Psoas muscle (tissue), 8 donors: ENCODE measurements at places on chromosomes 7 and 10. TPM values are rescaled to one million over a fixed set of nuclear protein-coding genes. Genes with fewer than 3 reads are reported as not detected.
A peak's percentile ranks its signal among the peaks of the same experiment; 100 is the strongest.

DNA sequence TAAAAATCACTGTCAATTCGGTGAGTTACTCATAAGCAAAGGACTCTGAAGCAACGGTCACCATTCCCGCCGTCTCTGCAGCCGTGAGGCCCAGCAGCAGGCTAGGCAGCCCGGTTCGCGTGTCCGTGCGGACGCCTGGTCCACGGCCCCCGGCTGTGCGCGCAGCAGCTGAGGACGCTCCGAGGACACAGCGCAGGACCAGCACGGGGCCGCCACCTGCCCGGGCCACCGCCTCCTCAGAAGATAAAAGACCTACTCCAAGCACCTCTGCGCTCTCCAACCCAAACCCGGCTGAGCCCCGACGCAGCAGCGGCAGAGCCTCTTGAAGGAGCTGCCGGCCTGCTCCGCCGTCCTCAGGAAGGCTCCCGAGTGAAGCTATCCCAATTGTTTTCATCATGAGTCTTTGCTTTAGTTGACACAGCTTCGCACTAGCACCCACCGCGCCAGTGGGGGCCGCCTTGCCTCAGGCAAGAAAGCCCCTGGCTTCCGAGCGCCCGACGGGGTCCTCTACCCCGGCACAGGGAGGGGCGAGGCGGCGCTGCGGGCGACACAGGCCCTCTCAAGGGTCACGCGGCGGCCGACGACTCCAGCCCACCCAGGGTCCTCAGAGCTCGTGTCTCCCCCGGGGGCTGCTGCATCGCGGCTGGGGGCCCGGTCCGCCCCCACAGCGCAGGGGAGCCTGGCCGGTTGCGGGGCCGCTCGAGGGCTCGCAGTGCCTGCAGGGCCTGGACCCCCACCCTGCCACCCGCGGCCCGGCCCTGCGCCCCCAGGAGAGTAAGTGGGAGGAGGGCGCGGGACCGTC lies 16.9 kb upstream of the GPR146 start:
- H3K27ac ChIP-seq = peak overlapping the region; percentile 81
- H3K36me3 ChIP-seq = no peaks in the 10 kb centered on the region
- H3K27me3 ChIP-seq = no peaks in the 10 kb centered on the region
- peak; percentile 32 for DNase-seq

DNA sequence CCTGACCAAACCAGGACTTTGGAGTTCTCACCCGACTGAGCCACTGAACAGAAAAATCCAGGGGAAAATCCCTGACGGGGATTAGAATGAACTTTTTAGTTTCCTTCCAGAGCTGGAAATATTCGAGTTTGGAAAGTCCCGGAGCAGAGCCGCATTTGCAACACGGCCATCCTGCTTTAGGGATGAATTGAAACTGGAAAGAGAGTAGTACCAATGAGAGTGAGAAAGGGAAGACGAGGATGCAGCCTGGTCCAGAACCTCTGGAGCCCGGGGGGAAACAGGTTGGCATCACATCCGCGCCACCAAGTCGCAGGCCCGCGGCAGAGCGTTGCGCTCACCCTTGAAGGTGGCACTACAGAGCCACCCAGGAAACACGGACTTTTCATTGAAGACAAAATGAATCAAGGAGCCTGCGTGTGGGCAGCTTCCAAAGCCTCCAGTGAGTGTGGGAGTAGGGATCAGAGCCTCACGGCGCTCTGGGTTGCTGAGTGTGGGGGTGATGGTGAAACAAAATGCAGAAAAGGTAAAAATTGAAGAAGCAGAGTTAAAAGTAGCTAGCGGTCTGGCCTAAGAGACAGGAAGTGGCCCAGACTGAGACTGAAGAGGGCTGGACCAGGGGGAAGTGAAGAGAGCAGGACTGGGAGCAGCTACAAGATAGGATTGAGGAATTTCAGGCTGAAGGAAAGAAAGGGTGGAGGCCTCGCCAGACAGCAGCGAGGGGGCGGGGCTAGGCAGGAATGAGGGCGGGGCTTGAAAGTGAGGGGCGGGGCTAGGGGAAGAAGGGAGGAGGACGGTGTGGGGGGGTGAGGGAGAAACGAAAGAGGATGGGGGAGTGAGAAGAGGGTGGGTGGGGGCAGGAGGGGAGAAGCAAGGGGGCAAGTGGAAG lies 1.8 kb downstream of the SMURF1 start:
- H3K4me3 ChIP-seq = peak overlapping the region; percentile 99
- H3K27ac ChIP-seq = peak overlapping the region; percentile 72
- H3K4me1 ChIP-seq = peaks cover 31% of the 10 kb centered on the region
- H3K27me3 ChIP-seq = no peaks in the 10 kb centered on the region

- H3K27ac ChIP-seq = no peak overlapping the region
- DNase-seq = no peak
- no peaks in the 10 kb centered on the region for H3K27me3 ChIP-seq
- peaks cover 15% of the 10 kb centered on the region for H3K4me1 ChIP-seq
- H3K4me3 ChIP-seq = no peak overlapping the region
Measured at GRCh38 chr10:110747609-110748464, 103.7 kb downstream of the RBM20 start.

GRCh38 chr7:73933091-73933490 lies 72.1 kb downstream of the TMEM270 start:
- no peaks in the 10 kb centered on the region for H3K4me1 ChIP-seq
- DNase-seq = no peak
- no peak overlapping the region for H3K4me3 ChIP-seq
- no peaks in the 10 kb centered on the region for H3K36me3 ChIP-seq
- no peaks in the 10 kb centered on the region for H3K27me3 ChIP-seq

- H3K27ac ChIP-seq = no peak overlapping the region
- no peaks in the 10 kb centered on the region for H3K4me1 ChIP-seq
Measured at GRCh38 chr10:12969951-12970350, 31.6 kb downstream of the CCDC3 start.

- no peak for DNase-seq
- no peaks in the 10 kb centered on the region for H3K27me3 ChIP-seq
- no peak overlapping the region for H3K4me3 ChIP-seq
- no peaks in the 10 kb centered on the region for H3K36me3 ChIP-seq
Measured at GRCh38 chr7:30817371-30817767, 46.2 kb downstream of the MINDY4 start.

DNA sequence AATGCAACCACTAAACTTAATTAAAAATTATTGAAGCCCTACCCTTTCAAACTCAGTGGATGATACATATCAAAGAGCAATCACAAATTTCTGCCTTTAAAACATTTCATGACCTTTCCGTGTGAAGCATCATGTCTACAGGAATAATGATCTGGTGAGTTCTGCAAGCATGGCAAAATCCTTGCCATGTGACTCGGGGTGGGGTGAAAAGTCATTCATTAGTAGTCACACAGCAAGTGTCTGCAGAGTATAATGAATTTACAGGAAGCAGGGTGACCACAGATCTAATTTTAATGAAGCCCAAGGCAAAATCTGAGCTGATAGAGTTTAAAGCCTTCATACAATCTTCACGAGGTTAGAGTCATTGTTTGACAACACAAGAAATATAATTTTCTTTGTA lies 351.9 kb downstream of the THSD7A start:
- no peak for DNase-seq
- no peaks in the 10 kb centered on the region for H3K27me3 ChIP-seq
- H3K4me1 ChIP-seq = no peaks in the 10 kb centered on the region
- H3K36me3 ChIP-seq = no peaks in the 10 kb centered on the region
- no peak overlapping the region for H3K27ac ChIP-seq

- no peak overlapping the region for H3K4me3 ChIP-seq
- no peaks in the 10 kb centered on the region for H3K36me3 ChIP-seq
- H3K27ac ChIP-seq = no peak overlapping the region
- H3K27me3 ChIP-seq = no peaks in the 10 kb centered on the region
- no peaks in the 10 kb centered on the region for H3K4me1 ChIP-seq
Measured at GRCh38 chr7:54906963-54907362, 111.9 kb upstream of the EGFR start.

DNA sequence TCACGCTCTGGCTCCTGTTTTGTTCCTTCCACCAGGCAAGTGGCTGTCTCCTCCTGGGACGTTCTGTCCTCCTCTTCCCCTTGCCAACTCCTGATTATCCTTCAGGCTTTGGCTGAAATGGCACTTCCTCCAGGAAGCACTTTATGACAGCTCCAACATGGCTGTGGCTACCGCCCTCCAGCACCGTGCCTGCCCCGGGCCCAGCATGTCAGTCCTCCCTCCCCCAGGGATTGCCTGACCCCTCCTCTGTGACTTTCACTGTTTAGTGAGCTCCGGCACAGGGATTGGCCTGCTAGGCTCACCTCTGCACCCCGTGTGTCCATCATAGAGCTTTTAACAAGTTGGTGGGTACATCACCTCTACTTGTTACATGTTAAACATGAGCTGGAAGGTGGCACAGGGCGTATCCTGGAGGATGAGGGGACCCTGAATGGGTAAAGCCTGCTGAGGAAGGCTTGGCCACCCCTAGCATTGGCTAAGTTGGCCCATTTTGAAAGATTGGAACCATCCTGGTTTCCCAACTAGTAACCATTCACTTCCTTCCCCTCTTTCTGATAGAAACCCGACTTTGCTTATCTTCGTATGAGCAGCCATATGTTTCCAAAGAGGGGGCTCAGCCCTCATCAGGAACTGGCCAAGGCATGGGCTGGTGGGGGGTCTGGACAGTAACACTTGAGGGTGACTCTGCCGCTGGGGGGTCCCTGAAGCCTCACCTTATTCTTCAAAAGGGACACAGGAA lies 10.5 kb upstream of the ADAMTS14 start:
- H3K27ac ChIP-seq = no peak overlapping the region
- H3K4me3 ChIP-seq = no peak overlapping the region
- no peaks in the 10 kb centered on the region for H3K4me1 ChIP-seq
- no peaks in the 10 kb centered on the region for H3K27me3 ChIP-seq

DNA sequence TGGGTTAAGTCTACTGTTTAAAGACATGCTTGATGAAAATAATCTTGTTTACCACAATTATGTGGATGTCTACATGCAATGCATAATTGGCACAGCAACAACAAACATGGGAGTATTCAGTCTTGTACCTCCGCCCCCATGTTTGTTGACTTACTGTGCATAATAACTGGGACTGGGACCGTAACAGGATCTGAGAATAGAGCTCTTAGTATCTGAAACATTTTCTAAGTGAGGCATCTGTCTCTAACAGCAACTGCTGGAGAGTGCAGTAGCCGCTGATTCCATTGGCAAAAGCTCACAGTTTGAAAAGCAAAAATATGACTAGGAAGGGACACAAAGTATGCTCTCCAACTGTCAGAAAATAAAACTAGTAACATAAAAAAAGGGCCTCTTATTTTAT lies 61.6 kb downstream of the ENO4 start:
- DNase-seq = no peak
- no peak overlapping the region for H3K27ac ChIP-seq
- no peaks in the 10 kb centered on the region for H3K4me1 ChIP-seq
- H3K36me3 ChIP-seq = no peaks in the 10 kb centered on the region

GRCh38 chr7:66634816-66635215 lies 6.1 kb downstream of the KCTD7 start:
- H3K36me3 ChIP-seq = peaks cover 3% of the 10 kb centered on the region
- no peak for DNase-seq
- no peaks in the 10 kb centered on the region for H3K27me3 ChIP-seq

DNA sequence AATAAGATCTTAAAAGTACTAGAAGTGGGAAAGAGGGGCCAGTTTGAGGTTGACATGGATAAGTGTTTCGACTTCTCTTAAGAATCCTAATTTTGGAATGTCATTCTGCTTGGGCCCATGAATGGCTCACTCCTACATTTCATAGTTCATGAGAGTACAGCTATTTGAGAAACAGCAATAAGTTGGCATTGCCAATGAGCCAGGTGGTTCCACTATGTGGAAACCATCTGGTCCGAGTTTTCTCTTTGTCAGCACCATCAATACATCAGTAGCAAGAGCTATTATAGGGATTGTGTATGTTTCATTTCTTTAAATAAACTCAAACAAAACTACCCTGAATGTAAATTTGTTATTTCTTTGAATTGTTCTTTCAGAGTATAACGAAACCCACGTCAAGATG lies 78.1 kb upstream of the NEBL start:
- no peak overlapping the region for H3K27ac ChIP-seq
- no peaks in the 10 kb centered on the region for H3K36me3 ChIP-seq
- no peak overlapping the region for H3K4me3 ChIP-seq
- no peaks in the 10 kb centered on the region for H3K4me1 ChIP-seq
- no peak for DNase-seq
- H3K27me3 ChIP-seq = no peaks in the 10 kb centered on the region

DNA sequence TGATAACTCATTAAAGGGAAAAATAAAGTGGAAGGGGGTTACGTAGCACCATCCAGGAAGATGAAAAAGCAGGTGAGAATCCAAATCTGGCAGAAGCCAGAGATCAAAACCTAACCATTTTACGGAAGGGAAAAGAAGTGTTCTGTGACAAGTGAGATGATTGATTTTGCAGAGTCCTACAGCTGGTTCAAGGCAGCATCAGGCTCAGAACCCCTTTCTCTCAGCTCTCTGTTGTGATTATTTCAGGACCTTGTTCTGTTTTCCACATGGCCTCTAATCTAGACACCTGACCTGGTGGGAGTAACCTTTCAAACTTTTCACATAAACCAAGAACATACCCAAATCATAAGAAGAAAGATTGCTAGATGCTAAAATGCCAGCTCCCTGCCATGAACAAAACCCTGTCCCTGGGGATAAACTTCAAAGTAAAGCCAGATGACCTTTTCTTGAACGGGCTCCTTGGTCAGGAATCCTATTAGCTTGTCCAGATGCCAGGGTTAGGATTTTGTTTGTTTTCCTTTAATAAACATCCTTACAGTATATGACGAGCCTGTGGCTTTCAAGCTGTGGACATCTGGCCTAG lies 5.9 kb downstream of the DUSP5 start:
- no peaks in the 10 kb centered on the region for H3K27me3 ChIP-seq
- no peaks in the 10 kb centered on the region for H3K36me3 ChIP-seq
- H3K27ac ChIP-seq = peak overlapping the region; percentile 27
- H3K4me1 ChIP-seq = peaks cover 34% of the 10 kb centered on the region

DNA sequence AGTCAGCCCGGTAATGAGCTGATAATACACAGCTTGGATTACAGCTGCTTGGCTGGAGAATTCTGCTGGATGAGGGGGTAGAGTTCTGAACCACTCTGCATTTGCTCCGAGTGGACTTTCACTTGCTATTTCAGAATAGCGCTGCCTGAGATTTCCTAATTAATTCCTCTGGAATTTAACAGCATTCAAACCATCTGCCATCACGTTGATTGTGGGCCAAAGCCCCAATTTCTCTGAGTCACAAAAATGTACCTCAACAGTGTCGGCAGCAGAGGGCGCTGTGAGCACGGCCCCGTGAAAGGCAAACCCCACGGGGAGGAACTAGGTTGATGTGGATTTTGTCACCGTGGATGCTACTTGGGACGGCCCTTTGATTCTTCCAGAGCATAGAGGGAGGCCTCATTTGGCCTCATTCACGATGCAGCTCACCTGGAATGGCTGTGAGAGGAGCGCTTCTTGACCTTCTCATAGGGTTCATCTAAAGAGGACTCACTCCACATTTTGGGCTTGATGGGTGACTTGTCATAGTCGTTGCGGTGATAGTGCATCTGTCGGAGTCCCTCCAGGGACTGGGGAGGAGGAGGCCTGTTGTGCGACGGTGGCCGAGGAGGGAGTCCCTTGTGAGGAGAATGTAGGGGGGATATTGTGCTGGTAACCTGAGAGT lies 73.3 kb downstream of the PRPF18 start:
- peaks cover 8% of the 10 kb centered on the region for H3K4me1 ChIP-seq
- DNase-seq = peak; percentile 83
- H3K27me3 ChIP-seq = no peaks in the 10 kb centered on the region
- no peak overlapping the region for H3K27ac ChIP-seq
- no peaks in the 10 kb centered on the region for H3K36me3 ChIP-seq

The FAM237B gene
- polyA plus RNA-seq = not detected

The BCCIP gene
- 235 TPM for polyA plus RNA-seq

The PDSS1 gene
- 51.9 TPM for polyA plus RNA-seq

The COX15 gene
- polyA plus RNA-seq = 12.7 TPM

The HOXA1 gene
- 0.22 TPM for polyA plus RNA-seq

The PAX4 gene
- not detected for polyA plus RNA-seq

The NAT16 gene
- polyA plus RNA-seq = 0.01 TPM

The MAT1A gene
- not detected for polyA plus RNA-seq

The ASAH2 gene
- 0.08 TPM for polyA plus RNA-seq

The EXOC6 gene
- polyA plus RNA-seq = 8.2 TPM

The ABCC2 gene
- 2.0 TPM for polyA plus RNA-seq

The PRR15 gene
- not detected for polyA plus RNA-seq
